ENCODE measurements at places on chromosomes 4 and X.

- no peak for DNase-seq
Measured at GRCh38 chr4:165288226-165288625, 39.2 kb upstream of the MSMO1 start.

- no peak for DNase-seq
Measured at GRCh38 chr4:16764622-16765021, 133.8 kb downstream of the LDB2 start.

GRCh38 chr4:145852256-145852839 is 86.3 kb downstream of the ZNF827 start:
- no peak for DNase-seq

DNA sequence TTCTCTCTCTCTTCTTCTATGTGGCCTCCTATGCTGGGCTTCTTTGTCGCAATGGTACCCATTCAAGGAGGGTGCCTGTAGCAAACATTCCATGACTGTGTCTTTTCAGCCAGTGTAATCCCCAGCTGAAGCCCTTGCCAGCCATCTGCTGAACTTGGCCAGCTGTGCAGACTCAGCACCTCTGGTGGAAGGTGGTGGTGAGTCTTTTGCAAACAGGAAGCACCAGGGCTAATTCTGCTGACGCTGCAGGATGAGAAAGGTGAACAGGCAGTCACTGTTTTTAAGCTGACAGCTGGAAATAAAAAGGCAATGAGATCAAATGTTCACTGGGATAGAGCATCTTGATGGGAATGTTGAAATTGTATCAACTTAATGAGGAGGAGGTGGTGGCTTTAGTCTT is 298.7 kb upstream of the CLNK start:
- no peak for DNase-seq

DNA sequence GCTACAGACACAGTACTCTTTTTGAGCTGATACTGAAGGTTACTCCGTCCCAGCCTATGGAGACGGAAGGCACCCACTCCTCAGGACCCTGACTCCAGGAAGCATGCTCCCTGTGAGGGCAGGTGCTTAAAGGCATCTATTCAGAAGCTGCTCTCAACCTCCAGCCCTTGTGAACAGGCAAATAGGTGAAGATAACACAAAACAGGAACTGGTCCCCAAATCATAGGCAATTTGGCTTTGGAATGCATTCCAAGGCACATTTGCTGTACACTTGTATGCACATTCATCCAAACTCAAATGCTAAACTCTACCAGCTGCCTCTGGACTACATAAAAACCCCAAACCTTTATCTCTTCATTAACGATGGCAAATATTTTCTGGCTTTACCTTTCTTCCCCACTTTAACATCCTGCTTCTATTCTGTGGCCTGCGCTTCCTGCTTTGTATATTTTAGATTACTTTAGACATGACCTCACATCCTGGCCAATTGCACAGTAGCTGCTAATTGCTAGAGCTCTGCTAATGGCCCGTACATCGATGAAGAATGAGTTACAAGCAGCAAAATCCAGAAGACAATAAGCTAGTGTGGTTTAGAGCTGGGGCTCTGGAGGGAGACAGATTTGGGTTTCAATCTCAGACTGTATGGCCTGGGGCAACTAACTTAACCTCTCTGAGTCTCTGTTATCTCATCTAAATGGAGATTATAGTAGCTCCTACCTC is 3.2 kb downstream of the SEL1L3 start:
- no peak for DNase-seq

DNA sequence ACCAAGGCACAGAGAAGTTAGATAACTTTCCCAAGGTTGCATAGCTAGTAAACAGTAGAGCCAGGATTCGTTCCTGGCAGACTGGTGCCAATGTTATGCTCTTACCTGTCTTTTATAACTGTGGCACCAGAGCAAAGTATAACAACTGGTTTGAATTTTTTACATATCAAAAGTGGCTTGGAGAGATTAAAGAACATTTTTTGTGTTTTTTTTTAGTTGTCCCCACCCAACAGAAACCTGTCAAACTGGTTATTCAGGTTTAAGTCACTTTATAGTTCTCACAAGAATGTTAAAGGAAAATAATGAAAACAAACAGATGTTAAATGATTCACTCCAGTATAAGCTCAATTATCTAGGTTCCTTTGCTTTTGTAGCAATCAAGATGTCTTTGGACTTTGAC is 15.6 kb upstream of the FAM47E start:
- DNase-seq: no peak

- DNase-seq: peak; percentile 84
Measured at GRCh38 chr4:119212964-119213606, 572 bp downstream of the USP53 start.

DNA sequence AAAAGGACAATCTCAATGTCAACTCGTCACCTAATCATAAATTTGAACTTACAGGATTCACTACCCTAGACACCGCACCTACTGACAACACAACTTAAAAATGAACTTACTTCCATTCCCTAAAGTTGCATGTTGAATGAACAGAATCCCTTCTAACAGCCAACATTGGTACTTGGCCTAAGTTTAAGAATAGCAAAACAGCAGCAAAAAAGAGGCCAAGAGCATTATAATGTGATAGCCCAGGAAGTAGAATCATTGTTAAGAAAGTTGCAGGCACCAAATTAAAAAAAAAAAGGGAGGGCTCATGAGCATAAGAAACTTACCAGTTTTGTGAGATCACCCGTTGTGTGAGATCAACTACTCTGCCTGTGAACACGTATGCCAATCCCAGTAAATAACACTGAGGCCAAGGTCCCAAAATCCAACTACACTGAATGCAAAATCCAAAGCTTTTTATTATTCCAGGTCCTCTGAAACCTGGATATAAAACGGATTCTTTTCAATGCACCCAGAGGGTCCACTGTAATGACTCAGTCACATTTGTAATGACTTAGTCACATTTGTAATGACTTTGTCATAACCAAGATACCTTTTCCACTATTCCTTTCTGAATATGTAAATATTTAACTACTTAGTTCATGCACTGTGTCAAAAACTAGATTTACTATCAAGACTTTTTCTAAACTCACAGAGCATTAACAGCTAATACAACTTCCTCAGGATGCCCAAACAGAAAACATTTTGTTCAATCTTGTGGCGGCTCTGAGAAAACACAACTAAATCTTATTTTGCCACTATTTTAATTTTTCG is 6.8 kb downstream of the HNRNPDL start:
- no peak for DNase-seq

GRCh38 chr4:16206848-16207247 is 19.4 kb downstream of the TAPT1 start:
- DNase-seq: no peak
